ENCODE measurements at places on chromosomes 16 and 17.
A peak's percentile ranks its signal among the peaks of the same experiment; 100 is the strongest.

DNA sequence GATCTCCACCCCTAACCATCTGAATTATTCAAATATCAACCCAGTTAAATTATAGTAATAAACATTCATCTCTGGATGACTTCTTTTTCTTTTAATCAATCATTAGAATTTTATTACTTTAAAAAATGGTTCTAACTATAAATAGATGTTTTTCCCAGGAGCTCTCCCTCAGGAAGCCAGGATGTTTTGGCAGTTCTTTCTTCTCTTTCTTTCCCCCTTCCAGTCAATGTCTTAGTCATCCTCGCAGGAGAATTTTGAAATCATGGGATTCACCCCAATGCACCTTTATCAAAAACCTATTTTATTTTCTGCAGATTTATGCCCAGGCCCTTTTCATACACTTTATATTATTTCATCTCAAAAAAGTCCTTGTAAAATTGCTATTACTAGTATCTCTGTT, 711.6 kb downstream of the CDH11 start:
- DNase-seq: no peak

DNA sequence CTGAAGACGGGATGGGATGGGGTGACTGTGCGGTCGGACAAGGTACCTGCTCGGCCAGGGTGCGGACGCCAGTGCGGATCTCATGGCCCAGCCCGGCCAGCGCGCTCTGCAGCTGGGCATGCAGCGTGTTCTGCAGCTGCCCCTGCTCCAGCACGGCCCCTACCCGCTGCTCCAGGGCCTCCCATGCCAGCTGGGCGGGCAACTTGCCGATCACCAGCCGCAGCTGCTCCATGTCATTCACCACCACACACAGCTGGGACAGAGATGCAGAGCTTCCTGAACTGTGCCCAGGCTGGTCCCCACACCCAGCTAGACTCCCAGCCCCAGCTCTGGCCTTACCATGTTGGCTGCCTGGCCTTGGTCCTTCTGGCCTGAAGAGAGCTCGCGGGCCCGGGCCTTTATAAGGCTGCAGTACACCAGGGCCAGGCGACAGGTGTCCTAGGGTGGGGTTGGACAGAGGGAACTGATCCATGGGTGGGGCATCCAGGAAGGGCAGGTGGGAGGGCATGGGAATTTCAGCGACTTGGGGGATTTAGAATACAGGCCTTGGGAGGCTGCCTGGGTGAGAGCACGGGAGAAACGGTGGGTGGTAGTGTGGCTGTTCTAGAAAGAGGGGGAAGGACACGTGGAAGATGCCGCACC, 9.8 kb downstream of the UNC13D start:
- DNase-seq: no peak

DNA sequence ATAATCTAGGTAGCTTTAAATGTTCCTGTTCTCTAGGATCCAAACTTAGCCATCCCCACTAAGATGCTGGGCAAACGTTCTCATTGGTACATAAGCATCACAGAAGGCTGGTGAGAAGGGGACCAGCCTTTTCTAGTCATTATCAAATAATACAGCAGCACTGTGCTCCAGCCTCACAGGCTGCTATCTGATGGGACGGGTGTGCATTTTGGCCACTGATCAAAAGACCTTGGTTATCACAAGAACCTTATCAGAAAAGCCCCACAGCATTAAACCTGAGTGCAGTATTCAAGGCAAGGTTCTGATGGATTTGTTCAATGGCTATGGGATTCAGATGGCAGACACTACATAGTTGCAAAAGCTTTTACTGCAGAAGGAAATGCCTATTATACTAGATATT, 19.1 kb upstream of the KPNB1 start:
- no peak for DNase-seq

- DNase-seq: no peak
These were observed 1.7 kb downstream of the SPSB3 start for GRCh38 chr16:1780677-1781072.

- no peak for DNase-seq
These were observed 35.3 kb downstream of the B9D1 start for GRCh38 chr17:19327031-19327783.

DNA sequence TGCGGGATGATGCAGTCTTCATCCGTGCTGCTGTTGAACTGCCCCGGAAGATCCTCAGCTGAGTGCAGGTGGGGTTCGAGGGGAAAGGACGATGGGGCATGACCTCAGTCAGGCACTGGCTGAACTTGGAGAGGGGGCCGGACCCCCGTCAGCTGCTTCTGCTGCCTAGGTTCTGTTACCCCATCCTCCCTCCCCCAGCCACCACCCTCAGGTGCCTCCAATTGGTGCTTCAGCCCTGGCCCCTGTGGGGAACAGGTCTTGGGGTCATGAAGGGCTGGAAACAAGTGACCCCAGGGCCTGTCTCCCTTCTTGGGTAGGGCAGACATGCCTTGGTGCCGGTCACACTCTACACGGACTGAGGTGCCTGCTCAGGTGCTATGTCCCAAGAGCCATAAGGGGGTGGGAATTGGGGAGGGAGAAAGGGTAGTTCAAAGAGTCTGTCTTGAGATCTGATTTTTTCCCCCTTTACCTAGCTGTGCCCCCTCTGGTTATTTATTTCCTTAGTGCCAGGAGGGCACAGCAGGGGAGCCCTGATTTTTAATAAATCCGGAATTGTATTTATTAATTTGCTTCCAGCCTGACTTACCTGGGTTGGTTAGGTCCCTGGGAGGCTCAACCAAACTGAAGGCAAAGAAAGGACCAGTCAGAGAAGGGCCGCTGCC, 5.8 kb downstream of the TRAF4 start:
- DNase-seq: peak; percentile 20

- no peak for DNase-seq
These were observed 37.6 kb downstream of the RNF112 start for GRCh38 chr17:19448341-19449268.

GRCh38 chr17:78107457-78107856, 21.1 kb downstream of the TMC6 start:
- no peak for DNase-seq

DNA sequence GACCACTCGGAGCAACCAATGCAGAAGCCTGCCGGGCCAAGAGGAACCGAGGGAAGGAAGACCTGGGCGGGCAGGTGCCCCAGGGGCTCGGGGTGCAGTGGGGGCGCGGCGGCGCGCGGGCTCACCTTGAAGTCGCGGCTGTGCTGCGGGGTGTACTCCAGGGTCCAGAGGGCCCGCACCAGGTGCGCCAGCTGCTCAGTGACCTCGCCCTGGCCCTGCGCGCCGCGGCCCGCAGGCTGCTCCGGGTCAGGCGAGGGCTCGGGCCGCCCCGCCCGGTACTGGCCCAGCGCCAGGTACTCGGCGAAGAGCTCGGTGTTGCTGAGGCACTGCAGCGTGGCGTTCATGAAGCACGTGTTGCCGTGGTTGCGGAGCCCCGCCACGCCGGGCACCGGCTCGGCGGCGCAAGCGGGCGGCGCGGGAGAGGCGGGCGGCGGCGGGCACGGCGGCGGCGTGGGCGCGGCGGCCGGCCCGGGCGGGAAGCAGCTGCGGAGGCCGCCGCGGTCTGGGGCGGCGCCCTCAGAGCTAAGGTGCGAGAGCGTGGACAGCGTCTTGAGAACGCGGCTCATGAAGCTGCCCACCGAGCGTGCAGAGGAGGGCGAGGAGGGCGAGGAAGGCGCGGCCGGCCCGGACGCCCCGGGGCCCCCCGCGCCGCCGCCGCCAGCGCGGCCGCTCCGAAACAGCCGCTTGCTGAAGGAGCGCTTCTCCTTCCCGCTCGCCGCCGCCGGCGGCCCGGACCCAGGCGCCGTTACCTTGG, 562 bp downstream of the USP31 start:
- peak; percentile 81 for DNase-seq

GRCh38 chr16:17759451-17760390, 289.0 kb upstream of the XYLT1 start:
- DNase-seq: no peak

DNA sequence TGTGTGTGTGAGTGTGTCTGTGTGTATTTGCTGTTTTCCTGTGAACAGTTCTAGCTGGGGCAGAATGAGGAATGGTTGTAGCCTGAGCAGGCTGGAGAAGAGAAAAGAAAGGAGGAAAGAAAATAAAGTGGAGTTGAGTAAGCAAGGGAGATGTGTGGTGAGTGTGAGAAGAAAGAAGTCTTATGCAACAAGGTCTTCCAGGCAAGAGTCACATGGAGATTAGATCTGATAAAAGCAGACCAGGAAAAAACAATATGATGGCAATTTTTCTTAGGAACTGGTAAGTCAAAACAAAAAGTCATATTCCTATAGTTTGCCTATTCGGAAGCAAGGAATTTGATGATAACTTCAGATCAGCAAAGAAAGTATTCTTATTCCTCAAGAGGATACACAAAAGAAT, 125.0 kb downstream of the HS3ST3A1 start:
- no peak for DNase-seq

DNA sequence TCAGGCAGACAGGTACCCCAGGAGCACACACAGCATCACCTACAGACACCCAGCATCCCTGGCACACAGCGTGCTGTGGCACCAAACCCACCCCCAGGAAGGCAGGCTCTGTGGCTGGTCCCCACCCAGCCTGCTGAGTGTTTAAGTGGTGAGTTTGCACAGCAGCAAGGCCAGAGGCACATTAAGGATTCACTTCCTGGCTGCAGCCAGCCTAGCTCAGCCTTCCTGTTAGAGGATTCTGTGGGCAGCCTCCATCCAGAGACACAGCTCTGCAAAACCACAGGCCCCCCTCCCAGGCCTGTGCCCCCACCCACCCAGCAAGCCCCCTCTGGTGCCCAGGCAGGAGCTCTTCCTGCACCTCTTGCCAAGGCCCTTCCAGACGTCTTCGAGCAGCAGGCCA, 36.1 kb upstream of the PHB1 start:
- no peak for DNase-seq

GRCh38 chr16:88442727-88443576, 10.1 kb upstream of the ZFPM1 start:
- peak; percentile 66 for DNase-seq

- no peak for DNase-seq
These were observed 397 bp downstream of the CDC42EP4 start for GRCh38 chr17:73311428-73311780.
